Activated T-helper 1 cell treated with anti-CD3 and anti-CD28 coated beads, Interleukin-12 subunit alpha, Interleukin-12 subunit beta, Interleukin-2, Interleukin-4 antibody, amounts not matched to agents 30 ng/mL and 10 ng/mL and 1 ng/mL, durations not matched to agents 14 hours and 24 hours and 36 hours (primary cell): ENCODE measurements at places on chromosomes 4 and X. TPM values are rescaled to one million over a fixed set of nuclear protein-coding genes. Genes with fewer than 3 reads are reported as not detected.

- no peaks in the 10 kb centered on the region for H3K4me1 ChIP-seq
- H3K27ac ChIP-seq, result no peak overlapping the region
- peaks cover 17% of the 10 kb centered on the region for H3K27me3 ChIP-seq
- H3K36me3 ChIP-seq, result no peaks in the 10 kb centered on the region
- H3K4me3 ChIP-seq, result no peak overlapping the region
Observed at GRCh38 chr4:70606459-70606858, 14.4 kb downstream of the AMBN start.

Gene SNCA
- total RNA-seq, result 0.18 and 1.1 TPM in 2 replicates

DNA sequence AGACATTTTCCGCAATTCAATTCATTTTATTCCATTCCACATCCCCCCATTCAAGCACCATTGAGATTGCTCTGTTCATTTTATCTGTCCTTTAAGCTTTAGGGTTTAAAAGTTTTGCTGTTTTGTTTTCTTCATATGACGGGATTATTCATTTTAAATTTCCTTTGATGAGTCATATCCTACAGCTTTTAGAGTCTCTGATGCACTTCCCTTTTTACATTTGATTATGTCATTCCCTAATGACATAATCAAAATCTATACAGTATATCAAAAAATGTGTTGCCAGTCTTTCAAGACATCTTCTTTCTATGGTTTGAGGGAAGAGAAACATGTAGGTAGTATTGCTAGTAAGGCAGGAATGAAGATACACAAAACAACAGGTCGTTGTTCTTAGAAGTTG, 456.3 kb downstream of the PDGFC start:
- no peaks in the 10 kb centered on the region for H3K4me1 ChIP-seq
- H3K27me3 ChIP-seq, result no peaks in the 10 kb centered on the region
- no peak for DNase-seq
- H3K27ac ChIP-seq, result no peak overlapping the region

DNA sequence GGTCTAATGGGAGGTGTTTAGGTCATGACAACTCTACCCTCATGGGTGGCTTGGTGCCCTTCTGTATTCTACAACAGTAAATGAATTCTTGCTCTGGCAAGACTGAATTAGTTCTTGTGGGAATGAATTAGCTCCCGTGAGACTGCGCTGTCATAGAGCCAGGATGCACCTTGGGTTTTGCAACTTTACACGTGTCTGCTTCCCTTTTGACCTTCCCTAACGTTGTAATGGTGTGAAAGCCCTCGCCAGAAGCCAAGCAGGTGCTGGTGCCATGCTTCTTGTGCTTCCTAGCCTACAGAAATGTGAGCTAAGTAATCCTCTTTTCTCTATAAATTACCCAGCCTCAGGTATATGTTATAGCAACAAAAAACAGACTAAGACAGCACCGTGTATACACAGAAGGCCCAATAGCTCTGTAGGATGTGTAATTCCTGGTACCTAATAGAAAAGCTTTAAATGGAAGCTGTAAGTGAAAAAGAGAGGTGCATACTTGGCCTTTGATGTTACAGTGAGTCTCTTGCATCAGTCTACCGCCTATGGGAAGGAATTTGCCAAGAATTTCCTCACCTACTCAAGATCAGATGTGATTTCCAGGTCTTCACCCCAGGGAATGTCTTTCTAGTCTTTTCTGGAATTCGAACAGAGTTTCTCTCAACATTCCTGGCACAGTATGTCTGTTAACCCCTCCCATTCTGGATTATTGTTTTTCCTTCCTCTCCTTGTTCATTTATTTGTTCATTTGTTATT, 3.2 kb upstream of the ENPEP start:
- peaks cover 4% of the 10 kb centered on the region for H3K27me3 ChIP-seq
- H3K36me3 ChIP-seq, result no peaks in the 10 kb centered on the region
- H3K27ac ChIP-seq, result no peak overlapping the region
- no peak overlapping the region for H3K4me3 ChIP-seq

Gene SLC49A3
- total RNA-seq, result 0.81 and 0.88 TPM in 2 replicates

GRCh38 chrX:58051346-58051745, 141.1 kb upstream of the ZXDA start:
- DNase-seq, result no peak
- no peak overlapping the region for H3K4me3 ChIP-seq
- H3K36me3 ChIP-seq, result no peaks in the 10 kb centered on the region
- no peaks in the 10 kb centered on the region for H3K27me3 ChIP-seq
- no peaks in the 10 kb centered on the region for H3K4me1 ChIP-seq
- no peak overlapping the region for H3K27ac ChIP-seq

Gene APEX2
- 33.9 and 36.8 TPM in 2 replicates for total RNA-seq

GRCh38 chr4:74093981-74094623, 4.9 kb downstream of the CXCL2 start:
- H3K4me3 ChIP-seq, result no peak overlapping the region
- H3K27me3 ChIP-seq, result peaks cover 25% of the 10 kb centered on the region
- no peak overlapping the region for H3K27ac ChIP-seq

GRCh38 chr4:31549256-31549655, 829.1 kb downstream of the PCDH7 start:
- H3K27ac ChIP-seq, result no peak overlapping the region
- no peaks in the 10 kb centered on the region for H3K4me1 ChIP-seq
- H3K27me3 ChIP-seq, result no peaks in the 10 kb centered on the region
- H3K36me3 ChIP-seq, result no peaks in the 10 kb centered on the region
- no peak overlapping the region for H3K4me3 ChIP-seq

DNA sequence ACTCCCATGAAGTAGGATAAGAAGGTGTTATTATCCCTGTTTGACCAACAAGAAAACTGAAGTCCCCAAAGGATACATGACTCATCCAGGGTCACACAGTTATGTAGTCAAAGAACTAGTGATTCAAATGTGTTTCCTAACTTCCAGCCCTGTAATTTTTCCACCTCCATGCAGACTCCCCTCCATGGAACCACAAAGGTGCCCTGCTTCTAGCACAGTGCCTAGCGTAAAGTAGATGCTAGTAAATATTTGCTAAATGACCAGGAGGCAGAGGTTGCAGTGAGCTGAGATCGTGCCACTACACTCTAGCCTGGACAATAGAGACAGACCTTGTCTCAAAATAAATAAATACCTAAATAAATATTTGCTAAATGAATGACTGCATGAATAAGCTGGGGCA, 55.8 kb downstream of the FRMPD3 start:
- H3K4me3 ChIP-seq, result no peak overlapping the region
- no peaks in the 10 kb centered on the region for H3K4me1 ChIP-seq
- H3K27ac ChIP-seq, result no peak overlapping the region

DNA sequence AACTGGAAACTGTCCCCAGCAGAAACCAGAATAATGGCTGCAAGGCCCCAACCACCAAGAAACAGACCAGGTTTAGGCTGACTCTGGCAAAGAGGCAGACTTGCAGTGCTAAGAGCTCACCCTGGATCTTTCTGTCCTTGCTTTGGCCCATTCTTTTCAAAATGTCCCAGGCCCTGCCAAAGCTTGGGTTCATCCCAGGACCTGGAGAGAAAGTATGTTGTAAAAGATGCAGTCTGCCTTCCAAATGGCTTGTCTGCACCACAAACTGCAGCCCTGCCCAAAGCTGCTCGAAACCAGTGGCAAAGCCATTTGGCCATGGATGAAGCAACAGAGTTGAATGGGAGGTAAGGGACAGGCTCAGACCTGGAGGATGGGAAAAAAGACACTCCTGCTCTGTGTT, 38.0 kb upstream of the LNX1 start:
- no peak for DNase-seq
- no peaks in the 10 kb centered on the region for H3K4me1 ChIP-seq
- peaks cover 6% of the 10 kb centered on the region for H3K27me3 ChIP-seq
- no peaks in the 10 kb centered on the region for H3K36me3 ChIP-seq
- no peak overlapping the region for H3K4me3 ChIP-seq
- no peak overlapping the region for H3K27ac ChIP-seq

Gene CEP44
- total RNA-seq, result 15.4 and 18.2 TPM in 2 replicates

DNA sequence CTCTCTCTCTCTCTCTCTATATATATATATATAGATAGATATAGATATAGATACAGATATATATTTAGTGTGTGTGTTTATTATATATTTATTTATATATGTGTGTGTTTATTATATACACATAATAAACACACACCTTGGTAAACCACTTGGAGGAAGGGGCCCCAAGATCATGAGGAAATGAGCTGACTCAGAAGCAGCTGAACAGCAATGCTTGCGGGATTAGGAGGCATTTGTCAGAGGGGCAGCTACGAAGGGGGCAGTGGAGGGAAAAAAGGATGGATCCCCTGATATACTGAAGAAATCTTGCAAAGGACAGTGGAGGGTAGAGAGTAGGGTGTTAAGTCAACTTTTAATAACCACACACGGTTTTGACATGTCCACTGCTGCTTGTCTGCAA, 120.0 kb upstream of the SORBS2 start:
- H3K27me3 ChIP-seq, result peaks cover 2% of the 10 kb centered on the region
- H3K27ac ChIP-seq, result no peak overlapping the region
- DNase-seq, result no peak
- H3K4me1 ChIP-seq, result no peaks in the 10 kb centered on the region
- H3K36me3 ChIP-seq, result no peaks in the 10 kb centered on the region
- H3K4me3 ChIP-seq, result no peak overlapping the region

DNA sequence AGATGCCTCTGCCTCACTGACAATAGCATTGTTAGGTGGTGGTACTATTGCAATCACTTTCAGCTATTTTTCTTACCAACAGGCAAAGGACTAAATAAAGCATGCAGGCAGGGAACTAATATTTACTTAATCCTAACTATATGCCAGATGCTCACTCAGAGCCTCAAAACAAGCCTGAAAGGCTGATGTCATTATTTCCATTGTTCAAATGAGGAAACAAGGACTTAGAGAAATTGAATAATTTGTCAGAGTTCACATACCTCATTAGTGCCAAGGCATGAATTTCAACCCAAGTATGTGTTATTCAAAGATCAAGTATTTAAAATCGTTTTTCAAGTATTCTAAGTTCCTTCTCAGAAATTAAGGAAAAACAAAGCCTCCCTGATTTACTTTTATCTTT, 374.9 kb upstream of the TECRL start:
- DNase-seq, result no peak
- H3K4me3 ChIP-seq, result no peak overlapping the region
- H3K36me3 ChIP-seq, result no peaks in the 10 kb centered on the region
- H3K4me1 ChIP-seq, result no peaks in the 10 kb centered on the region

GRCh38 chr4:53713767-53714166, 122.5 kb upstream of the LNX1 start:
- no peak for DNase-seq
- H3K4me1 ChIP-seq, result no peaks in the 10 kb centered on the region
- no peak overlapping the region for H3K4me3 ChIP-seq
- H3K27ac ChIP-seq, result no peak overlapping the region
- H3K36me3 ChIP-seq, result no peaks in the 10 kb centered on the region
